SK-N-SH (cell line): ENCODE measurements at places on chromosomes 11 and 22. TPM values are rescaled to one million over a fixed set of nuclear protein-coding genes. Genes with fewer than 3 reads are reported as not detected.

DNA sequence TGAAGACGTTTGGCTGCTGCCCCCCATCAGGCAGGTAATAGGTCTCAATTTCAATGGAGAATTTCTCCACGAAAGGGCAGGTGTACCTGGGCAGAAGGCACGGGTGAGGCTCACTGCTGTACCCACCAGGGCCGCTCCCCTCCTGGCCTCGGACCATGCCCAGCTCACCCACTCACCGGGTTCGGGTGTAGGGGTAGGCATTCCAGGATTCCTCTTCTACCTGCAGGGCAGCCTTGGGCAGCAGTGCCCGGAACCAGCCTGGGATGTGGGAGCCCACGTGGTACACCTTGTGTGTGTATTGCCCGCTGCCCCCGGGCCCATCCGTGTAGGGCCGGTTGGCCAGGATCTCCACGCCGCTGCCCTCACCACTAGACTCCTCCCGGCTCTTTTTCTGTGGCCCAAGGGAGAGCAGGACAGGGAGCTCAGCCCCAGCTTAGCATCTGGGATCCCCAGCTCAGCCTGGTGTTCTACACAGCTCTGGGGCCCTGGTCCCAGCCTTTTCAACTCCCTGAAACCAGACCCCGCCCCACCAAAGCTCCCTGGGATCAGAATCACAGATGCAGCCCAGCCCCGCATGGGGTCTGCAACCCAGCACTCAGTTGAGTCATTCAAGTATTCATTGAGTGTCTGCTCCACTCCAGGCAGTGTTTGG lies 2.7 kb downstream of the PITPNM1 start:
- peaks cover 10% of the 10 kb centered on the region for H3K36me3 ChIP-seq
- no peak overlapping the region for H3K27ac ChIP-seq
- H3K4me1 ChIP-seq = peaks cover 29% of the 10 kb centered on the region
- no peaks in the 10 kb centered on the region for H3K27me3 ChIP-seq
- DNase-seq = no peak
- no peak overlapping the region for H3K4me3 ChIP-seq

- DNase-seq = peak; percentile 34
- H3K27ac ChIP-seq = peak overlapping the region; percentile 78
- no peaks in the 10 kb centered on the region for H3K36me3 ChIP-seq
Observed at GRCh38 chr11:3867209-3868091, 12.0 kb downstream of the STIM1 start.

- no peaks in the 10 kb centered on the region; the same call in 1 of the 2 replicates for H3K4me1 ChIP-seq
- H3K4me3 ChIP-seq = no peak overlapping the region
- no peak for DNase-seq
Observed at GRCh38 chr11:128790196-128790595, 76.9 kb downstream of the KCNJ1 start.

DNA sequence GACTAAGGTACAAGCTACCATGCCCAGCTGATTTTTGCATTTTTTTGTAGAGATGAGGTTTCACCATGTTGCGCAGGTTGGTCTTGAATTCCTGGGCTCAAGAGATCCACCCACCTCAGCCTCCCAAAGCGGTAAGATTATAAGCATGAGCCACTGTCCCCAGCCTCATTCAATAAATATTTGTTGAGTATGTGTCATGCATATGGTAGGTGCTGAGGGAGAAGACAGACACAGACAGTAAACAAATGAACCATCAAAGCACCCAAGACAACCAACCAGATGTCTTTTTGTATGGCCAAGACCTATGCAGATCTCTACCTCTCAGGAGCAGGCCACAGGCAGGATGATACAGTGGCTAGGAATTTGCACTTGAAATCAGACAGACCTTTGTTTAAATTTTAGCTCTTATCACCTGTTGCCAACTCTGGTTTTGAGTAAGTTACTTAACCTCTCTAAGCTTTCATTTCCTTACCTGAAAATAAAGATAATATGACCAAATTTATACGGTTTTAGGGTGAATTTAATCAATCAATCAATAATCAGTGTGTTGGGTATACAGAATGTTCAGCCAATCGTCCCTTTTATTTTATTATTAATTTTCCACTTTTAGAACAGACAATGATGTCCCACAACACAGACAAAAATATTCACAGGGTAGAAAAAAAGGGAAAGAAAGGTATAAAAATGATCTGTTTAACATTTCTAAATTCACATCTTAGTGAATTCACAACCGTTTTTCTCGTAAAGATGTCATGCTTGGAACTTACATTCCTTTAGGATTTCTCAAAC lies 128.2 kb downstream of the SGSM3 start:
- no peaks in the 10 kb centered on the region for H3K36me3 ChIP-seq
- H3K27me3 ChIP-seq = no peaks in the 10 kb centered on the region
- no peak overlapping the region for H3K4me3 ChIP-seq
- peak overlapping the region; percentile 64; the same call in 1 of the 2 replicates for H3K27ac ChIP-seq
- no peak for DNase-seq

DNA sequence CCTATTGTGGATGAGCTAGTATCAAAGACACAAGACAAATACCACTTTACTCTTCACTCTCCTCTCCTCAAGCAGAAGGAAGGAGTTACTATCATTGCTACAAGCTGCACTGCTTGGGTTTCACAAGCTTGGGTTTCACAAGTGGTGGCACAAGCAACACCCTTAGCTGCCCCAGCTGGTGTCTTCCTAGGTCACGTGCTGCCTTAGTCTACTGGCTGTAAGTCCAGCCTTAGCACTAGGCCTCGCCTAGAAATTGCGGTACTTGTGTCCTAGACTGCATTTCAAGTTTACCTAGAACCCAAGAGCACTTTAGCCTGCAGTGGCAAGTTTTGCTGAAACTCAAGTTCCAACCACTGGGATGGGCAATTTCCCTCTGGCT lies 86.6 kb downstream of the EHF start:
- no peaks in the 10 kb centered on the region for H3K4me1 ChIP-seq
- H3K36me3 ChIP-seq = no peaks in the 10 kb centered on the region
- H3K27ac ChIP-seq = no peak overlapping the region
- H3K4me3 ChIP-seq = no peak overlapping the region
- DNase-seq = no peak
- H3K27me3 ChIP-seq = no peaks in the 10 kb centered on the region

DNA sequence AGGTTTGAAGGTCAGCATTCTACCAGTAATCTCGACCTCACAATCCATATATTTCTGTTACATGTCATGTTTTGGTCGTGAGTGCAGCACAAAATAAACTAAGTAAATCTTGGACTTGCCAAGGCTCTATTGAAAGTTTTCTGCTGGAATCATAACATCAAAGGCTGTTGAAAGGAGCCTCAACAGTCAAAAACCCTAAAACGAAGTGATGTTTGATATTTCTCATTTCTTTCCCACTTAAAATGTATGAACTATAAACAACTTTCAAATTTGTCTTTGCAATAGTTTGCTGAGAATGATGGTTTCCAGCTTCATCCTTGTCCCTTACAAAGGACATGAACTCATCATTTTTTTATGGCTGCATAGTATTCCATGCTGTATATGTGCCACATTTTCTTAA lies 1118.5 kb downstream of the LRRC4C start:
- H3K4me1 ChIP-seq = peaks cover 24% of the 10 kb centered on the region; the same call in 1 of the 2 replicates
- H3K4me3 ChIP-seq = no peak overlapping the region
- no peaks in the 10 kb centered on the region for H3K36me3 ChIP-seq
- no peak for DNase-seq

DNA sequence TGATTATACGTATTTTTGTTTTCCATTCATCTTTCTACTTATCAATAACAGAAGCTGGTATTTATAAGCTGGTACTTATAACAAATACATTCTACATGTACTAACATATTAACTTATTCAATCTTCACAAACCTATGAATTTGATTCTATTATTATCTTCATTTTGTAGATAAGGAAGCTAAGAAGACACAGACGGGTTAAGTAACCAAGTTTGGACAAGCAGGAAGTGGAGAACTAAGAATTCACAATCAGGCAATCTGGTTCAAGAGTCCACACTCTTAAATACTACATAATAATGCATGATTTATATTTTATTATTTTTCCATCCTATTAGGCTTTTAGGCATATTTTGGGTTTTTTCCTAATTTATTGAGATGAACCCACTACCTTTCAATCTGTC lies 25.0 kb downstream of the FCHSD2 start:
- DNase-seq = no peak
- H3K27me3 ChIP-seq = no peaks in the 10 kb centered on the region
- peaks cover 3% of the 10 kb centered on the region; the same call in 1 of the 2 replicates for H3K4me1 ChIP-seq
- peaks cover 7% of the 10 kb centered on the region for H3K36me3 ChIP-seq
- no peak overlapping the region for H3K27ac ChIP-seq
- H3K4me3 ChIP-seq = no peak overlapping the region

DNA sequence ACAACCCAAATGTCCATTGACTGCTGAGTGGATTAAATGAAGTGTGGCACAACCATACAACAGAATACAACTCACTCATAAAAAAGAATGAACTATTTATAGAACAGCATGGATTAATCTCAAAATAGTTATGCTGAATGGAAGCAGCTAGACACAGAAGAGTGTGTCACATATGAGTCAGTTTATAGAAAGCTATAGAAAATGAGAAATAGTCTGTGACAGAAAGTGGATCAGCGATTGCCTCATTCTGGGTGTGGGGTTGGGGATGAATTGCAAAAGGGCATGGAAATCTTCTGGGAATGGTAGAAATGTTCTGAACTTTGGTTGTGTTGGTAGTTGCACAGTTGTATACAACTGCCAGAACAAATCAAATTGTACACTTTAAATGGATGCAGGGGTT lies 37.4 kb downstream of the PRR5L start:
- no peaks in the 10 kb centered on the region for H3K27me3 ChIP-seq
- no peaks in the 10 kb centered on the region for H3K4me1 ChIP-seq
- no peak overlapping the region for H3K4me3 ChIP-seq
- no peak overlapping the region for H3K27ac ChIP-seq

DNA sequence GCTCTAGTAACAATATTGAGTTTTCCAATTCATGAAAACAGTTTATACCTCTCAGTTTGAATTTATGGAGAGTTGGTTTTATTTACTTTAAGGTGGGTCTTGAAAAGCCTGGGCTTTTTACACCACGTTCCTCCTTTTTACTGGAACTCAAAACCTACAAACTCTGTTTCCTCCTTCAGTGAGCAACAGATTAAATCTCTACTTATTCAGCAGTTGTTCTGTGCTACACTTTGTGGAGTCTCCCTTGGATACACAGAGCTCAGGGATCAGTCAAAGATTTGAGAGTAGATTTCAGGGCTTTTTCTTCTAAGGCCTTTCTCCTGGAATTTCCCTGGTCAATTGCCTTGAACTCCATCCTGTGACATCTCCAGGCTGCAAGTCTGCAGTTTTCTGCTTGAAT lies 3.5 kb downstream of the NXPE1 start:
- no peaks in the 10 kb centered on the region for H3K36me3 ChIP-seq
- H3K27ac ChIP-seq = no peak overlapping the region
- DNase-seq = no peak
- no peaks in the 10 kb centered on the region for H3K4me1 ChIP-seq

DNA sequence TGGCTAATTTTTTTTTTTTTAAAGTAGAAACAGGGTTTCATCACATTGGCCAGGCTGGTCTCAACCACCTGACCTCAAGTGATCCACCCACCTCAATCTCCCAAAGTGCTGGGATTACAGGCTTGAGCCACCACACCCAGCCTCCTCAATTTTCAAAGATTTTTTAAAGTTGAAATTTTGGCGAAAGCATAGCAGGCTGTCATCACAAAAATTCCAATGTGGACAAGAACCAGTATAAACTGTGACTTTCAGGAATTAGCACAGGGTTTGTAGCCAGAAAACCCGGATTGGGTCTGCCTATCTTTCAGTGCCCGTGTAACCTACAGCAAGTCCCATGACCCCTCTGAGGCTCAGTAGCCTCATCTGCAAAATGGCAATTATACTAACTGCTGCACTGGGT lies 80.2 kb downstream of the SGSM3 start:
- no peak overlapping the region for H3K4me3 ChIP-seq
- peaks cover 7% of the 10 kb centered on the region; the same call in 1 of the 2 replicates for H3K4me1 ChIP-seq
- H3K27me3 ChIP-seq = no peaks in the 10 kb centered on the region
- no peak overlapping the region for H3K27ac ChIP-seq

GRCh38 chr22:46299101-46299500 lies 2.4 kb downstream of the GTSE1 start:
- no peak overlapping the region for H3K27ac ChIP-seq
- no peak overlapping the region for H3K4me3 ChIP-seq
- peaks cover 14% of the 10 kb centered on the region; the same call in 1 of the 2 replicates for H3K4me1 ChIP-seq
- no peak for DNase-seq

DNA sequence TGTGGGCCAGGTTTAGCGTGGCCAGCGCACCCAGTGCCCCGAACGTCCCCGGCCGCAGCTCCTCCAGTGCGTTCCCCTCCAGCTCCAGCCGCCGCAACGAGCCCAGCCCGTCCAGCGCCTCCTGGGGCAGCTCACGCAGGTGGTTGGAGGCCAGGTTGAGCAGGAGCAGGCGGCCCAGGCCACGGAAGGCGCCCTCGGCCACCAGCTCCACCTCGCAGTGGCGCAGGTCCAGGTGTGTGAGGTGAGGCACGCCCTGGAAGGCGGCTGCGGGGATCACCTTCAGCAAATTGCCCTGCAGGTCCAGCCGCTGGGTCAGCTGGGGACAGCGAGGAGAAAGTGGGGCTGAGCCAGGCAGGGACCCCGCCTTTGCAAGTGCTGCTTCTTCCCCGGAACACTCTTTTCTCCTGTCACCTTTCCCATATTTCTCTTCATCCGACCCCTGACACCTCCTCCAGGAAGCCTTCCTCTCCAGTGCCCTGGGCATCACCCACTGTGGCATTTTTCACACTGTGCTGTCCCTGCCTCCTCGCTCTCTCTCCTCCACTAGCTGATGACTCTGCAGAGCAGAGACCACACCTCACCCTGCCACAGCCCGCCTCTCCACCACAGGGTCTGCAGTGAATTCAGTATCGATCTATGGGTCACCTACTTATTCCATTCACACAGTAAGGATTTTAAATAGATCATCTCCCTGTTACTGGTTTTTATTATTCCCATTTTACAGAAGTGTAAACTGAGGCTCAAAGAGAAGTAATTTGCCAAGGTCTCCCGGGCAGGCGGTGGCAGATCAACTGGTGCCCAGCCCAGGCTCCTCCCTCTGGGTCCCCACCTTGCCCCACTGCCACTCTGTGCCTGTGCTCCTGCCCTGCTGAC lies 1.9 kb downstream of the CHADL start:
- H3K4me1 ChIP-seq = no peaks in the 10 kb centered on the region
- H3K27ac ChIP-seq = no peak overlapping the region
- H3K27me3 ChIP-seq = no peaks in the 10 kb centered on the region
- H3K4me3 ChIP-seq = no peak overlapping the region
- H3K36me3 ChIP-seq = no peaks in the 10 kb centered on the region
- no peak for DNase-seq

The SLC5A1 gene
- polyA plus RNA-seq = not detected in 2 replicates

The NLRP6 gene
- not detected in 2 replicates for polyA plus RNA-seq

The CPSF7 gene
- 44.0 and 49.4 TPM in 2 replicates for polyA plus RNA-seq

The GCAT gene
- polyA plus RNA-seq = 20.3 and 24.2 TPM in 2 replicates

The GAS2 gene
- polyA plus RNA-seq = 0.68 and 0.72 TPM in 2 replicates

The TPP1 gene
- 94.0 and 105 TPM in 2 replicates for polyA plus RNA-seq

The RAB39A gene
- polyA plus RNA-seq = 0.18 and 0.36 TPM in 2 replicates
